ENCODE measurements at places on chromosomes 11 and 22.
A peak's percentile ranks its signal among the peaks of the same experiment; 100 is the strongest.

GRCh38 chr11:1373536-1374214 is 16.1 kb upstream of the BRSK2 start:
- no peak for DNase-seq

DNA sequence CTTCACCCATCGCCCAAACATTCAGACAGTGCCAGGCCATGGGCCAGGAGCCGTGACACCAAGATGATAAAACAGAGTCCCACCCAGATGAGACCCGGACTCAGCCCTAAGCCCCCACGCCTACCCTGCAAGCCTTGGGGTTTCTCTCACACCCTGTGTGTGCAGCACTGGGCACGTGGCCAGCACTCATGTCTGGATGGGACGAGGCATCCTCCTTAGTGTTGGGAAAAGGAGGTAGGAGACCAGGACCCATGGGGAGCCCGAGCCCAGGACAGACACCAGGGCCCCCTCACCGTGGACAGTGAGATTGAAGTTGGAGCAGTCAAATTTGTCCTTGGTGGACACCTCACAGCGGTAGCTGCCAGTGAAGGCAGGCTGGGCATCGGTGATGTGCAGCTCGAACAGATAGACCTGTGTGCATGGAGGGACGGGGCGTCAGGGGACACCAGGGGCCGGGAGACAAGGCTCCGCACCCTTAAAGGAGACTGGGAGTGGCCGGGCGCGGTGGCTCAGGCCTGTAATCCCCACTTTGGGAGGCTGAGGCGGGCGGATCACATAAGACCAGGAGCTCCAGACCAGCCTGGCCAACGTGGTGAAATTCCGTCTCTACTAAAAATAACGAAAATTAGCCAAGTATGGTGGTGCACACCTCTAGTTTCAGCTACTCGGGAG is 4.2 kb downstream of the MYBPC3 start:
- DNase-seq: no peak

DNA sequence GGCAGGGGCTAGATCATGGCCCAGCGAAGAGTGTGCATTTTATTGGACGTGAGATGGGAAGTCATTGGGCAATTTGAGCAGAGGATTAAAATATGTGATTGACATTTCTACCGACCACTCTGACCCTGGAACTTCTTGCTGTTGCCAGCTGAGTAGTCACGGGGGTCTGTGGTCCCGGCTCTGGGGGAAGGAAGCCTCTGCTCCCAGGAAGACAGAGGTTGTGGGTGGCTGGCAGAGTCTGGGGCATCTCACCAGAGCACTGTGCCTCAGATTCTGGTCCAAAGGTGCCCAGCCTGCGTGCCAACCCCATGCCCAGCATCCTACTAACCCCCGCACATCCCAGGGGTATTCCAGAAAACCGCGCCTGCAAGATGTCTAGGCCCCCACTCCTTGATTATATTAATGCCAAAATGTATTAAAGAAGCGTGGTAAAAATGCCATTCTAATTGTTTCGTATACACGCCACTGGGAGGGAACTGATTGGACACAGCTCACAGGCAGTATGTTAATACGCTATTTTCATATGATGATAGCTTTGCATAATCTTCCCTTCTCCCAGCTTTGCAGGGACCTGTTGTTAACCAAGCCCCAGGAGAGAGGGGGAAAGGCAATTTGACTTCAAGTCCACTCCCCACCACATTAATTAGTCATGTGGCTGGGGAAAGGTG is 25.3 kb upstream of the LMO1 start:
- no peak for DNase-seq

DNA sequence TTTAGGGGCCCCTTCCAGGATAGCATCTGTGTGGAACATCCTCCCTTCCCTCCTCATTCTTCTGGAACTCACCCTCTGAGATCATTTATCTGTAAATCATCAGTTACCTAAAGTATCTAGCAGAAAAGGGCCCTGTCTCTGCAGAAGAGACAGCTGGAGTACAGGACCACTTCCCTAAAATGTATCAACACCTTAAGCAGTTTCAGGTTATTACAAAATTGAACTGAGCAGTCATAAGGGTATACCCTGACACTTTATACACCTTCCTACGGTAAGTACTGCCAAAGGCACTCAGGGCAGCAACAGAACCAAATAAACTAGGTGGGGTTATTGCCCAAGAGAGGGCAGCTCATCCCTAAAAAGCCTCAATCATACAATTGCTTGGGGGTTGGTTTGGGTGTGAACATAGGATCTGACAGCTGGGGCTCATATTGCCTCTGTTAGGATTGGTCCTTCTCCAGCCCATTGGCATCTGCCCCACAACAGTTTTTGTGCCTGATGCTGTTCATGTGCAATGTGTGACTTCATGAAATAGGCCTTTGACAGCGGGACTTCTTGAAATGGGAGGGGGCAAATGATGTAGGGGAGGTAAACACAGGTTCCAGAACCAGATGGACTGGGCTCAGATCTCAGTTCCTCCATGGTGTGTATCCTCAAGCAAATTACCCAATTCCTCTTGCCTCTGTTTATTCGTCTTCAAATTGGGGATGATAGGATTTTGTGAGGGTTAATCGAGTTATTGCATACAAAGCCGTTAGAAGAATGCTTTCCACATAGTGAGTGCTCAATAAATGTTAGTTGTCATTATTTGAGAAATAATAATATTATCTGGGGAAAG is 2.9 kb downstream of the POU2AF3 start:
- no peak for DNase-seq

GRCh38 chr11:77386178-77386577 is 84.7 kb upstream of the GDPD4 start:
- peak; percentile 9 for DNase-seq
